Activated naive CD8-positive, alpha-beta T cell treated with anti-CD3 and anti-CD28 coated beads for 36 hours (primary cell): ENCODE measurements at places on chromosomes 16 and 17. TPM values are rescaled to one million over a fixed set of nuclear protein-coding genes. Genes with fewer than 3 reads are reported as not detected.

Gene HOXB8
- not detected for total RNA-seq

Gene NLRC3
- 12.3 TPM for total RNA-seq

Gene SOX8
- 0.42 TPM for total RNA-seq

Gene CKLF
- total RNA-seq = 93.0 TPM

Gene SLC5A2
- total RNA-seq = not detected

Gene DLX4
- 0.70 TPM for total RNA-seq

Gene SLC52A1
- not detected for total RNA-seq

Gene KRTAP4-1
- total RNA-seq = not detected

Gene RAB11FIP4
- 16.7 TPM for total RNA-seq

Gene TVP23A
- not detected for total RNA-seq

Gene CXCL16
- total RNA-seq = 3.3 TPM

Gene CES1
- not detected for total RNA-seq

Gene TMEM132E
- not detected for total RNA-seq

Gene TP53TG3C
- not detected for total RNA-seq

Gene PRKCB
- total RNA-seq = 82.6 TPM

Gene KRTAP2-2
- total RNA-seq = not detected
